Stimulated activated CD4-positive, alpha-beta T cell treated with anti-CD3 and anti-CD28 coated beads, Interleukin-12 subunit alpha, Interleukin-12 subunit beta, amount 100 ng/mL, for 24 hours (primary cell): ENCODE measurements at places on chromosomes 13 and 19.

GRCh38 chr19:30634996-30635975 is 263.1 kb downstream of the ZNF536 start:
- DNase-seq, result no peak

GRCh38 chr13:97640268-97640667 is 206.3 kb downstream of the RAP2A start:
- no peak for DNase-seq

DNA sequence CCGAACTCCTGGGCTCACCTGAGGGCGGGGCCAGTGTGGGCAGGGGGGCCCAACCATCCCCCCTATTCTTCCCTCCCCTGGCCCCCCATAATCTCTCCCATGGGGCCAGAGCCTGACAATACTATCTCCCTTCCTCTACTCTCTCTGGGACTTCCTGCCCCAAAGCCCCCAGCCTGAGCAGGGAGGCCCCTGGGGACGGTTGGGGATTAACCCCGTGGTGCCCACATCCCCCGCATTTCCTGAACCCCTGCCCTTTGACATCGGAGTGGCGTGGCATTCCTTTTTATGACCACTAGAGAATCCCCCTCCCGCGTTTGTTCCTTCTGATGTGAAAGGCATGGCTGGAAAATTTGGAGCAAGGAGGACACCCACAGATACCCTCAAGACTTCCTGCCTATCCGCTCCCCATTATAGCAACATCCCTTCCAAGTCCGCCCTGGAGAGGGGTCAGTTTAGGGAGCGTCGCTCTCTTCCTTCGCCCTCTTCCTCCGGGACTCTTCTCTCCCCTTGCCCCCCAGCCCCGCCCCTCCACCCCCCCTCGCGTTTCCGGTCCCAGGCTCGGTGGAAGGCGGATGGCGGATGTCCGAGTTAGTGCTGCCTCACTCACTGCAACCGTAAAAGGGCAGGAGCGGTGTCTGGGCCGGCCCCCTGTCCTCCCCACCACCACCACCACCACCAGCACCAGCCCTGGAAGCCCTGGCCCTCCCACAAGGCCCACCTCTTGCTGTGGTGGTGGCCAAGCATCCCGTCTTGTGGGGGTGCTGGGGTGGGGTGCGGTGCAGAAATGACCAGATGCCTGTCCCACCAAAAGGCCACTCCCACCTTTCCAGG is 1.8 kb downstream of the VASP start:
- no peak for DNase-seq

GRCh38 chr13:94209117-94209516 is 270.4 kb downstream of the DCT start:
- no peak for DNase-seq

DNA sequence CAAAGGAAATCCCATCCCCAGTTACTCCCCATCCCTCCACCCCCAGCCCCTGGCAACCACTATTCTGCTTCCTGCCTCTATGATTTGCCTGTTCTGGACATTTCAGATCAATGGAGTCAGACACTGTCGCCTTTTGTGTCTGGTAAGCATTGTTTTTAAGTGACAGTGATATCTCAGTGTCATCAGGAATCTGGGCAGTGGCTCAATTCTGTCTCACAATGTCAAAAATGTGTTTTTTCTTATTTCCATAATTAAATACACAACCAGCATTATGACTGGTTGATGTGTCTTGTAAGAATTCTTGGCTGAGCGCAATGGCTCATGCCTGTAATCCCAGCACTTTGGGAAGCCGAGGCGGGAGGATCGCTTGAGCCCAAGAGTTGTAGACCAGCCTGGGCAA is 20.2 kb upstream of the PGLS start:
- DNase-seq, result no peak

- DNase-seq, result no peak
Observed at GRCh38 chr13:77872995-77873394, 45.6 kb downstream of the EDNRB start.

DNA sequence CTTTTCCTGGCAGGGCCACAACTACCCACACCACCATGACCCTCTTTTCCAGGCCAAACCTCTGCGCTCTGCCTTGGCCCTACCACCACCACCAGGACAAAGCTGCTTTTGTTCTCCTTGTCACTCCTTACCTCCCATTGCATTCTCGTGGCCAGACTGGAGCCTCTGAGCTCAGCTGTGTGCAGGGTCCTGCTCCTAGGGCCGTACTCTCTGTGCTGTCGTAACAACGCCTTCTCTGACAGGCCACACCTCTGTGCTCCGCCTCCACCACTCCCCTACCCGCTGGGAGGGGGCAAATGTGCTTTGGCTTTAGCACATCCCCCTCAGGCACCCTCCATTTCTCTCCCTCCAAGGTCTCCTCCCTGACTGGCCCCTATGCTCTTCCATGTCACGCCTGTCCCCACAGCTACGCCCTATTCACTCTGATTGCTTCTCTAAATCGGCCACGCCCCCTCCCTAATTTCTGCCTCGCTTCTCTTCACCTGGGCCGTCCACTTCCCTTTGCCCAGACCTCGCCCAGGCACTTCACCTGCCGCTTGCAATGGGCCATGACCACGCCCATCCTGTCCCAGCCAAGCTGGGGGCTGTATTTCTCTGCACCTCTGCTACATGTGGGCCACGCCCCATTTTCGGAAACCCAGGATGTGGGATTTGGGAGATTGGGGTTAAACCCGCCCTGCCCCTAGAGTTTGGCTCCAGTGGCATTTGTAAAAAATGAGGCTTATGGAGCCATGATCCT is 472.3 kb downstream of the KLF12 start:
- no peak for DNase-seq

DNA sequence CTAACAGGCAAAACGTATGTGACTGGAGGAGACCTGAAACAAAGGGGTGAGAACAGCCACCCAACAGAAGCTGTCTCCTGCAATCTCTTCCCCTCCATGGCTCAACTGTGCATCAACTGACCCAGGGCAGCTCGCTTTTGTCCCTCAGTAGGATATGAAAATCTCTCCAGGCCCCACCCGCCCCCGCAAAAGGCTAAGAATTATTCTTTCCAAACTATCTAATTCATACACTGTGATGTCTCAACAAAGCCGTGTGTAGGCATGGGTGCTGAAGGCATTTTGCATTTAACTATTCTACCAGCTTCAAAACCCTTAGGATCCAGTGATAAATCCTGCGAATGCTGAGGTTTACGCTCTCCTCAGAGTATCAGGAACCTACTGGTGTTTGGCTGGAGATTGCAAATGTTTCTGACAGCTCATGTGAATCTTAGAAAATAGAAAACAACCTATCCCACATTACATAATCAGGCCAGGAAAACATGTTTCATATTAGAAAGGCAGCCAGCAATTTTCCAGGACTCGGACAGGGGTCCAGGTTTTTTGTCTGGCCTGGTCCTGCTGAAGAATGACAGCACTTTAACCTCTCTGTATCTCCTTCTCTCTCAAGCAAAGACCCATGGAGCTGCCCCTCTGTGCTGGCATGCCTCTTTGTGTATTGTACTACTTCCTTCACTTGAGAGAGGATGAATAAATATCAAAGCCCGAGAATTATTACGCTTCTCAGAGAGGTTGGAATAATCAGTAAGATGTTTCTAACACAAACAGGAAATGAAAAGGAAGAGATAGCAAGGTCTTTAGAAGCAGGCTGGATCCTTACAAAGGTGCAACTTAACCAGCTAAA is 17.3 kb downstream of the DHRS12 start:
- no peak for DNase-seq

GRCh38 chr13:25468325-25469168 is 96.8 kb downstream of the ATP8A2 start:
- DNase-seq, result peak; percentile 6

DNA sequence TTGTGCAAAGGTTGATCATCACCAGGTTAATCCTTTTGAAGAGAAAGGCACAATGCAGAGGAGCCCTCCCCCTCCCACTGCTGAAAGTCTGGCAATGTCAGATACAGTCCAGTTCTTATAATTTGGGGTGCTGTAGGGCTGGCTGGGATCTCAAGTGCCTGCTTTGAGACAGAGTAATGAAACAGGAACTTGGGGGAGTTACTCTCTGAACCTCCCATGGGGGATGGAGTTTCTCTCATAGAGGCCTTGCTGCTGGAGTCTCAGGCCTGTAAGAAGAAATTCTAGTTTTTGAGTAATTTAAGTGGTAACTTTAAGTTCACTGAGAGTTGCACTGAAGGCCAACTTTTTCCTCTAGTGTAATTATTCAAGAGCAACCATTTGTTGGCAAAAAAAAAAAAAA is 410.5 kb downstream of the KCNRG start:
- DNase-seq, result no peak

- DNase-seq, result no peak
Observed at GRCh38 chr13:64127192-64127591, 2711.5 kb upstream of the PCDH20 start.

DNA sequence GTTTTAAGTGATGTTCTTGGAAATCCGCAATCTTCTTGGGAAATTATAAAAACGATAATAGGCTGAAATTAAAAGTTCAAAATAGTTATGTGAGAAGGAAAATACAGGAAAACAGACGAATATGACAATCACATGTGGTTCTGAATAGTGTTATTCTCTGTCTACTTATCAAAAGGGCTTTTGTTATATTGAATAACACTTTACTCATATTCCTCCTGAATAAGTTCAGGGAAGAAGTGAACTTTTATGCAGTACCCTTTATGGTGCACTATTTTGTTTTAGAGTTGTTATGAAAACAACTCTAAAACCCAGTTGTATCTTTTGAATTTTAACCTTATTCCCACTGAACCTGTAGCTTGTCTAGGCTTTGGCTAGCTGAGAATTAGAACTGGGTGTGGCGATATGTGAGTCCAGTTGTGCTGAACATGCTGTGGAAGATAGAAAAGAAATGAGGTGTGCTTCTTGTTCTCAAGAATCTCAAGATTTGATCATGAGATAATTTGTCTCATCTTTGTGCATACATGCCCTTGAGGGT is 384.4 kb downstream of the LMO7 start:
- DNase-seq, result no peak

DNA sequence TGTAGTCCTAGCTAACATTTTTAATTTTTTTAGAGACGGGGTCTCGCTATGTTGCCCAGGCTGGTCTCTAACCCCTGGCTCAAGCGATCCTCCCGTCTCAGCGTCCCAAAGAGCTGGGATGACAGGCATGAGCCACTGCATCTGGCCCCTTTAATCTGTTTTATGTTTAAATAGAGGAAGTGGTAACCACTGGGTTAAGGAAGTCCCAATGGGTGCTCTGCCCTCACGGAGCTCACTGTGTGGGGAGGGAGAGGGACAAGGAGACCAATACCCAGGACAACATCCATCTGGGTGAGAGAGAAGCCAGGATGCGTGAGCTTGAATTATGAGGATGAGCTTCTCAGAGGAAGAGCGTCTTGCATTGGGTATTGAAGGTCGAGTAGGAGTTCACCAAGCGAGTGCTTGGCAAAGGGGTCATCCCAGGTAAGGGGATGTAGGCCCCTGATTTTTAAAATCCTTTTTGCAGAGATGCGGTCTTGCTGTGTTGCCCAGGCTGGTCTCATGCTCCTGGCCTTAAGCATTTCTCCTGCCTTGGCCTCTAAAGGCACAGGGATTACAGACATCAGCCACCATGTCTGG is 13.8 kb downstream of the YJU2 start:
- DNase-seq, result no peak

DNA sequence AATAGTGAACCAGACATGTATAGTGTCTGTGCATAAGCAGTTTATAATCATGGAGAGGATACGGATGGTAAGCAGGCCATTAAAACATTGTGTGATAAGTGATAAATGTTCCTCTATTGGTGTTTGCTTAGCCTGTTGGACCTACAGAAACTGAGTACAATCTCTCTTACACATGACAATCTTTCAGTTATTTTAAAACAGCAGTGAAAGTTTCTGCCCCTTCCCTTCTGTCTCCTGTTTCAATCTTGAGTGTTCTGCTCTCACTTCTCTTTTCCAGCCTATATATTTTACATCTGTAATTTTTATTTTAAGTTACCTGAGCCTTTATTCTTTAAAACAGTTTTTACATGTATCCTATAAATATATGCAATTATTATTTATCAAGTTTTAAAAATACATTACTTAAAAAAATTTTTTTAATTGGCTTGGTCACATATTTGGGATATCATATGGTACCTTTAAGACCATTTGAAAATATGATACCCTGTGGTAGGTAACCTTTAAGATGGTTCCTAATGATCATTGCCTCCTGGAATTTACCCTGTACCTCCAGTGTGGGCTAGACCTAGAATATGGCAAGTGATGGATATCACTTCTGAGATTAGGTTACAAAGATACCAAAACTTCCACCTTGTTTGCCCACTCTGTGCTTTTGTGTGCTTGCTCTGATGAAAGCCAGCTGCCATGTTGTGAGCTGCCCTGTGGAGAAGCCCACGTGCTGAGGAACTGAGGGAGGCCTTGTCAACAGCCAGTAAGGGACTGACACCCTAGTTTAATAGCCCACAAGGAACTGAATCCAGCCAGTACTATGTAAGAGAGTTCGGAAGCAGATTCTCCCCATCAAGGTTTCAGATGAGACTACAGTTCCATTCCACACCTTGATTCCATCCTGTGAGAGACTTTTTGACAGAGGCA is 99.3 kb downstream of the DHRS12 start:
- DNase-seq, result no peak

- DNase-seq, result no peak
Observed at GRCh38 chr13:61831026-61831425, 415.4 kb upstream of the PCDH20 start.

- DNase-seq, result no peak
Observed at GRCh38 chr19:32404213-32404932, 1.2 kb upstream of the DPY19L3 start.
